HepG2 (cell line): ENCODE measurements at places on chromosomes 6 and 20. TPM values are rescaled to one million over a fixed set of nuclear protein-coding genes. Genes with fewer than 3 reads are reported as not detected.
A peak's percentile ranks its signal among the peaks of the same experiment; 100 is the strongest.

GPR63 gene
- polyA plus RNA-seq: 0.01 TPM in 2 replicates

CST5 gene
- polyA plus RNA-seq: 0.16 TPM in 1 of 2 replicates, not detected in the other

DNA sequence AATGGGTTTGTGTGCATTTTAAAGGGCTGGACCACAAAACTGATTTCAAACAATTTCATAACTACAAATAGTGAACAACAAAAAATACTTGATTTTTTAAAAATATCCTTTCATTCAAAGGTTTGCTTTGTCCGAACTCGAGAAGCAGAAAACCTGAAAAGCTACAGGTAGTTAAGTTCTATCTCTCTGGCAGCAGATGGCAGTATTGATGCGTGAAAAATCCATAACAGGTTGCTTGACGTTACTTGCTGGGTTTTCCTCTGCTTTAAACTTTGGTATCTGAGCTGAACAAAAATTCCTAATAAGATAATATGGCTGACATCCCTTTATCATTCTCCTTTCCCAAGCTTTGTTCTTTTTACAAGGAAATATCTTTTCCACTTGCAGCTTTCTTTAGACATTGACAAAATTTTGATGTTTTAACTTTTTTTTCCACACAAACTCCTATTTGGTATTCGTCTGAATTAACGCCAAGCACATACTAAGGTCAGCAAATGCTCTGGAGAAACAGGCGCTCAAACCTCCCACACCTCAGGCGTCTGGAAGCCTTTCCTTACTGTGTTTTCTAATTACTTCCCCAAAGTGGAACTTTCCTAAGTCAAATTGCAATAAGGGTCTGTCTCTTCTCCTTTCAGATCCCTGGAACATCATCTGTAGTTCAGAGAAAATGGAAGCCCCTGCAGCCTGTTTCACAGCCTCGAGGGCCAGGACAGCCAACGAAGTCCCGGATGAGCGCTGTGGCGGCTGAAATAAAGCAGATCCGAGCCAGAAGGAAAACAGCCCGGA lies 50.3 kb upstream of the GFRAL start:
- peak; percentile 71 for DNase-seq

TRERF1 gene
- polyA plus RNA-seq: 0.03 TPM in 1 of 2 replicates, not detected in the other

DNA sequence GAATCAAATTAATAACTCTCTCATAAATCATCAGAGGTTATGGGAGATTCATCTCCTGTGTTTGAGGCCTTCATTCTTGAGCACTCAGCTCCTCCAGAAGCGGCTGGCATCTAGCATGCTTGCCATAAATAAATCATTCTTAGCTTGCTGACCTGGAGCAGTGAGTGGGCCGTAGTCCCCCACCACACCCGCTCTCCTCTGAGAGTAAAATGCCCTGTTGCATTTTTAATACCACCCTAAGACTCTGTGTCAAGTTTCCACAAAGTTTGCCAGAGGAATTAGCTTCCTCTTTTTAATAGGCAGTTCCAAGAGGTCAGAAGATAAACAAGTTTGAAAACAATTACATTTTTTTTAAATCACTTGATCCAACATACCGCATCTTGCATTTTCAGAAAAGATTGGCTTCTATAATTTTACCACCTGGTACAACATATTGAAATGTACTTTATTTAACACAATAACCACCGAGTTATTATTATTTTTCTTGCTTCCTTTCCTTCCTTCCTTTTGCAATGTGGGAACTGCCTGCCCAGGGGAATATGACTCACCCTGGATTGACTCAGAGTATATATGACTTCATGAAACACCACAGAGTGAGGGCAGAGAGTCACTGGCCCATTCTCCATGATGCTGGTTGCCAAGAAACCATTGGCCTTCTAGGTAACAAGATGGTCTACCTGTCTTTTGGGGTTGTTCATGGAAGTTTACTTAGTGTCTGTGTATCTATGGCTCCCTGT lies 29.4 kb upstream of the CLIC5 start:
- DNase-seq: no peak

DNA sequence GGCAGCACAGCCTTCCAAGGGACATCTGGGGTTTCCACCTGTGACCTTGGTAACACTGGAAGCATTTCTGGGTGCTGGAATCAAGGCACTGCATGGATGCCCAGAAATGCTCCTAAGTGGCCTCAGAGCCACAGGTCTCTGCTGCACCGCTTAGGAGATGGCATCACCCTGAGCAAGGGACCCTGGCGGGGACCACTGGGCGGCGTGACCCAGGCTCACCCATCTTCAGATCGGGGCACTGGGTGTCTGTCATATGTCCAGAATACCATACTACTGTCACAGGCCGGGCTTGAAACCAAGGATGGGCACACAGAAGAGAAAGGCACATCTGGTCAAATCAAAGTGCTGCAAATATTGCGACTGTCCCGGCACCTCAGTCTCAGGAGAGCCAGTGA lies 45.9 kb downstream of the SSR1 start:
- DNase-seq: no peak

DNA sequence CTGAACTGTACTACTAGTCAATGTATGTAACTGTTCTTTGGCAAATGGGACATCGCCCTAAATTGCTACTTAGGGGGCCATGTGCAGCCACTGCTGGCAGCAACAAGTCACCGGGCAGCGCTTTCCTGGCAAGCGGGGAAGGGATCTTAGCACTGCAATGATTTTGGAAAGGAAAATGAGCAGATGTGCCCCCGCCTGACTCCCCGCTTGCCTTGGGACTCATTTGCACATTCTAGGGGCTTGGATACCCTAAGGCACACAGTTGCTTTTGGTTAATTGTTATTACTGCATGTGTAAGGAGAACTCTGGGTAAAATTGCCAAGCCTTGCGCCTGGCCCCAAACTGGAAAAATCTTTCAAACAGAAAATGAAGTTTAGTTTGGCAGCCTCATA lies 32.2 kb downstream of the CD83 start:
- DNase-seq: no peak

GRCh38 chr6:10414756-10415616 lies at the start of gene TFAP2A:
TSS of gene TFAP2A (minus strand) at chr6:10415074. CDS start at chr6:10414991, 83 bp downstream.
- DNase-seq: no peak

CRISP2 gene
- not detected in 2 replicates for polyA plus RNA-seq
